ENCODE measurements at places on chromosomes 5 and 9.

DNA sequence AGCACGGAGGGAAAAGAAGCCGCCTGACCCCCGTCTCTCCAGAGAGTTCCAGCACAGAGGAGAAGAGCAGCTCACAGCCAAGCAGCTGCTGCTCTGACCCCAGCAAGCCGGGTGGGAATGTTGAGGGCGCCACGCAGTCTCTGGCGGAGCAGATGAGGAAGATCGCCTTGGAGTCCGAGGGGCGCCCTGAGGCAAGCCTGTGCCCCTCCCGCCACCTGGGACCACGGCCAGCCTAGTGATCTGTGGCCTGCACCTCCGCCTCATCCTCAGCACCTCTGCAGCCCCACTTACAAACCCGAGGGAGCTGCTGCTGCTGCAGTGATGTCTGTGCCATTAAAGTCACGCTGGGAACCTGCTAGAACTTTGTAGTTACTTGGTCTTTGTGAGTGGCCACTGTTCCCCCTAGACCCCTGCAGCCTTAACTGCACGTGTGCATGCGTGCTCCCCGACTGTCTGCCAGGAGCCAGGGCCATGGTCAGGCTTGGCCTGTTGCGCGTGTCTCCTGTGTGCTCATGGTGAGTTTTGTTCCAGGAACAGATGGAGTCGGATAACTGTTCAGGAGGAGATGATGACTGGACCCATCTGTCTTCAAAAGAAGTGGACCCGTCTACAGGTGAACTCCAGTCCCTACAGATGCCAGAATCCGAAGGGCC is 12.5 kb downstream of the SQSTM1 start:
- DNase-seq, result no peak

- DNase-seq, result no peak
Measured at GRCh38 chr9:97593960-97594359, 39.2 kb downstream of the TSTD2 start.

- no peak for DNase-seq
Measured at GRCh38 chr9:7369384-7369821, 430.2 kb downstream of the DMAC1 start.

DNA sequence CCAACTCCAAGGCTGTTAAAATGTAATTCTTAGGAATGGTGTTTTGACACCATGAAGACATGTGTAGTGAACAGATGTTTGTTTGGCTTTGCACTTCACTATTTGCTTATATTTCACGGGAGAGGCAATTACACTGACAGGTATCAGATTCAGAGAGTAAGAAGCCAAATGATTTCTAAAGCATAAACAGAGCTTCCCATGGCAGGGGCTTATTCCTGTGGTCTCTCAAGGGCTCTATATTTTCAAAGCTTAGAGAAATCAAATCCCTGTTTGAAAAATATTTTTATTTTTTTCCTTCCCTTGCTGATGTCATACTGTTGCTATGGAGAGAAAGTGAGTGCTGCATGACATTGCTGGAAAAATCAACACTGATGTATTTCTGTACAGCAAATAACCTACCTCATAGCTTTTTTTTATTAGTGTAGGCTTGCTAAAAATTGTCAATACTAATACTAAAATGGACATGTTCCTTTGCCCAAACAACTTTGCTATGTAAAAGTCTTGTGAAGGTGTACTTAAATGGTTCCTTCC is 161.4 kb downstream of the GIN1 start:
- no peak for DNase-seq

GRCh38 chr9:126624912-126625311 is 11.2 kb downstream of the LMX1B start:
- no peak for DNase-seq

GRCh38 chr9:108811944-108812343 is 43.8 kb downstream of the ACTL7B start:
- no peak for DNase-seq

DNA sequence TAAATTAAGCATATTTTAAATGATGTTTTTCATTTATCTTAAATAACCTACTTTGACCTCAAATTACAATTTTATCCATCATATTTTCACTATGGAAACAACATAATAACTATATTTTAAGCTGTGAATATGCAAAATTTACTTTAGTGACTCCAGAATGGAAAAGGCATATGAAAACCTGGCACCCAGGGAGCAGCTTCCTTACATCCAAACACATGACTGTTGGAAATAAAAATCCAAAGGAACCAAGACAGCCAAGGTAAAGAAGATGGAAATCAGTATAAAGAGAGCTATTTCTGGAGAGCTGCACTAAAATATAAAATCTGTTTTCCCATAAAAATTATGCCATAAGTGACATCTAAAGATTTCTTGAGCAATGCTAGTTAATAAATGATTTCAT is 140.3 kb upstream of the FTMT start:
- DNase-seq, result no peak

- no peak for DNase-seq
Measured at GRCh38 chr9:107487521-107488374, 1.8 kb downstream of the KLF4 start.

DNA sequence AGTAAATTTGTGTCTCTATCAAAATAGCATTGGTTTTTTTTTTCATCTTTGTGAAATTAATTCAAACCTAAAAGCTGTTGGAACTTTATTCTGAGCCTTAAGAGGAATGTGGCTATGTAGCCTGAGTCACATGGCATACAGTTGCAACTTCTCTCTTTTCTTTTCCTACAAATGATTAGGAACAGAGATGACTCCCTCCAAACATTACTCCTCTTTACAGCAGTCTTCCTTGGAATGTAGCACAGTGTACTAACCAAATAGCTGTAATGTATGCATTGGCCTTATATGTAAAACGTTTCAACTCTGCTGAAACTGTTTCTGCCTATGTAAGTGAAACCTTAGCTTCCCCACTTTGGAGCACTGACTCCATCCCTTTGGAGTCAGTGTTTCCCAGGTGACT is 100.9 kb upstream of the MAP1B start:
- DNase-seq, result no peak

GRCh38 chr5:117519957-117520500 is 945.4 kb upstream of the SEMA6A start:
- no peak for DNase-seq

DNA sequence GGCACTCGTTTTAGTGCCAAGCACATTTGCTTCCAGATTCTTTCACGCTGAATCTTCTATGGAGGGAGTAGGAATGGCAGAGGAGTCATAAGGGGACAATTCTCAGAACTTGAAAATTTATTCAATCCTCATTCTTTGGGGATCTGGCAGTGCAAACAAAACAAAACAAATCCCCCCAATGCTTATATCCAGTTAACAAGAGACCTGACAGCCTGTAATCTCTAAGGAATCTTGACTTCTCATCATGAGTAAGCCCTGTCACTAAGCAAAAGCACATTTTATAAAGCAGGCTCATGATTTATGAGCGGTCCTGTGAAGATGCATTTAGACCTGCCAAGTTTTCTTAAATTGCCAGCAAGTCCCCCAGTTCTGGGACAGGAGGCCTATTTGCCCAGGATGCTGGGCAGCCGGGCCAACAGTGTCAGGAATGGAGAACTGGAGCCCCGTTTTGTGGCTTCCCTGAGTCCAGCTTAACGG is 513.9 kb downstream of the CTNND2 start:
- DNase-seq, result no peak

- DNase-seq, result no peak
Measured at GRCh38 chr5:142688281-142688989, 2.5 kb upstream of the FGF1 start.

DNA sequence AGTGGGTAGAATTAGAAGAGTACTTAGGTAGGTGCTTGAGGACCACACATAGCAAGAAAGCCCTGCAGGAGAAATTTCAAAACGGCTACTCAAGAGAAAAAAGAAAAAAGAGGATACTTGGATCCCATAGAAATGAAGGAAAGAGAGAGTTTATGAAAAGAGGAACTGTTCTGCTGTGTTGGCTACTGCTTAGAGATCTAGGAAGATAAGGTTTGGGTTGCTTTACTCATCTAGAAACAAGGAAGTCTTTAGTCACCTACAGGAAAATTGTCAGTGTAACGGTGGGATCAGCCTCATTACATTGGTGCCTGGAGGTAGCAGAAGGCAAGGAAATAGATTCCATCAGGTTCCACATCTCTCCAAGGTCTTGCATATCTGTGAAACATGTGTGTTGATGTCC is 14.8 kb upstream of the C5orf46 start:
- DNase-seq, result peak; percentile 64

- no peak for DNase-seq
Measured at GRCh38 chr9:22389271-22389670, 57.4 kb upstream of the DMRTA1 start.

- DNase-seq, result peak; percentile 68
Measured at GRCh38 chr5:135053278-135053677, 19.2 kb upstream of the PITX1 start.

GRCh38 chr5:40655138-40655537 is 24.6 kb upstream of the PTGER4 start:
- peak; percentile 66 for DNase-seq

GRCh38 chr9:85269811-85270210 is 471.9 kb downstream of the AGTPBP1 start:
- DNase-seq, result no peak

DNA sequence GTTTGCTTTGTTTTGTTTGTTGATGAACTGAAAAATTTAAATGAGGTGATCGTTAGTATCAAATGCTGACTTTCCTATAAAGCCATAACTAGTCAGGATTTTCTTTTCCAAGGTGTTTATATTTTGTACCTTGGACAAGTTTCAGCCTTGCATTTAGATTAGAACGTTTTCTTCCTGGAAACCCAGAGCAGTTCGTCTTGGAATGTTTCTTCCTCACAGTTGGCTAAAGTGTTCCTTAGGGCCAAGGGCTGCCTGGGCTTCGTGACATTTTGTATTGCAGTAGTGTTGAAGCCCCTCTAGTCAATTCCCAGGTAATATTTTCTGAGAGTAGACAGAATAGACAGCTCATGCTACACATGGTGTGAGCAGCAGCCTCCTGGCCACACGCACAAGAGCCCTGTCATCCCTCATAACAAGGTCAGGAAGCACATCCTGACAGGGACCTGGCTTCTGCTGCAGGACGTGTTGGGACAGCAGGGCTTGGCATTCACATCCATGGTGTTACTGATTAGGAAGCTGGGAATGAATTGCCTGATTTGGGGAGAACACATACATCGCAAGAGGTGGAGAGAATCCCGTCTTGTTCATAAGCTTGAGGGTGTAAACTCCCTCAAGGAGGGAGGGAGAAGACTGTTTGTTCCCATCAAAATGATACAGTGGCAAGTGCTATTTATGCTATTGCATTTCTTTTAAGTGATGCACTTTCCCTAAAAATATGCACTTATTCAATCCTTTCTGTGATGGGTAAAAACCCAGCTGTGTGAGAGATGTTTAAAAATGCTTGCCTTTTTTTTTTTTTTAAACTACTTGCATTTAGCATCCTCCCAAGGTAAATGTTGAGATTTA is 31.7 kb downstream of the FUBP3 start:
- no peak for DNase-seq

DNA sequence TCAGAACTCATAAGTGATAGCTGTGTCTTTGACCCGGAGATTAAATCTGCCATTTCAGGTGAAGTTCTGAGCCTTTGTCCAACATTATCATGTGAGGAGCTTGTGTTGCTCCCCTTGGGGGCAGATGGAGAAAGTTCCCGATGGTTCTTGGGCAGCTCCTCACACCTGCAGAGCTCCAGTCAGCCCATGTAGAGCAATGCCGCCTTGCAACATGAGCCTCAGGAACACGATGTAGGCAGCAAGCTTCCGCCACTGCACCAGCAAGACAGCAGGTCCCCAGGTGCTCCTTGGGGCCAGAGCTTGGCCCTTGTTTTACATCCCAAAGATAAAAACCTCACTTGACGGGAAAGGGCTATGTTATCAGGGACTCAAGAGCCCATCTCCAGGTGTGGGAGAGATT is 292.7 kb downstream of the IRX1 start:
- no peak for DNase-seq

GRCh38 chr9:95626885-95627558 is 110.3 kb upstream of the PTCH1 start:
- DNase-seq, result no peak

- DNase-seq, result peak; percentile 73
Measured at GRCh38 chr9:125361837-125362531, 100.4 kb downstream of the GAPVD1 start.

DNA sequence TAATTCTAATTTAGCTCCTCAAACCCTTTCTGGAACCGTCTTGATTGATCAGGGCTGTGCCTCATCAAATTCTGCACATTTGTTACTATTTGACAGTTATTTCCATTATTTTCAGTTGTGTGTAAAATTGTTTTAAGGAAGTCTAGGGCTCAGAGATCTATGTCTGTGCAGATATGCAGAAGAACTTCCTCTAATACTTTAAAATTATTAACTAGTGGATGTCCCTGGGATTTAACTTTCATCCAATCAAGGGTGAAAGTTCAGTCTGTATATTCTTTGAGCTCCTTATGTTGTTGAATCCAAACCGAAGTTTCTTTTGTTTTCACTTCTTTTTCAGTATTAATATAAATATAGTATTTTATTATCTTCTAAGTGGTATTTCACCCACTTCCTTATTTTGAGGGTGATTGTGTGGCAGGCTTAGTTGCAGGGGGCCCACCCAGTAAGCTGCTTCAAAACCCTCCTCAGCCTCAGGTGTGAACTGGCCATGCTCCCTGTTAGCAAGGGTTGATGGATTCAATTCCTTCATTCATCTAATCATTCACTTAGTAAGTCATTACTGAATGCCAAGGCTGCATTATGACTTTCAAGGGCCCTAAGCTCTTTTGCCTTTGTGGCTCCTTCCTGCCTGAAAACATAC is 2.1 kb upstream of the CAMLG start:
- DNase-seq, result peak; percentile 63

DNA sequence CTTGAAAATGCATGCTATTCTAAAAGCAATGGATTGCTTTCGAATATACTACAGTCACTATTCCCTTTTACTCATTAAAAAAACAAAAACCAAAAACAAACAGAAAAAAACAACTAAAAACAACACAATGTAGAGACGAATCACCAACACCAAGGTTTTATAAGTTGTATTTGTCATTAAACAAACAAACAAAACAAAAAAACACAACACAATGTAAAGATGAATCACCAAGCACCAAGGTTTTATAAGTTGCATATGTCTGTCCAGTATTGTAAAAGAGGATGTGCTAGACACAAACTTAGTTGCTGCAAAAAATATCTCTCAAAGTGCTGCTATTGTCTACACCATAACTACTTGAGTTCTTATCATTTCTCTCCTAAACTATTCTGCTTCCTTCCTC is 1269.2 kb downstream of the EFNA5 start:
- DNase-seq, result no peak

DNA sequence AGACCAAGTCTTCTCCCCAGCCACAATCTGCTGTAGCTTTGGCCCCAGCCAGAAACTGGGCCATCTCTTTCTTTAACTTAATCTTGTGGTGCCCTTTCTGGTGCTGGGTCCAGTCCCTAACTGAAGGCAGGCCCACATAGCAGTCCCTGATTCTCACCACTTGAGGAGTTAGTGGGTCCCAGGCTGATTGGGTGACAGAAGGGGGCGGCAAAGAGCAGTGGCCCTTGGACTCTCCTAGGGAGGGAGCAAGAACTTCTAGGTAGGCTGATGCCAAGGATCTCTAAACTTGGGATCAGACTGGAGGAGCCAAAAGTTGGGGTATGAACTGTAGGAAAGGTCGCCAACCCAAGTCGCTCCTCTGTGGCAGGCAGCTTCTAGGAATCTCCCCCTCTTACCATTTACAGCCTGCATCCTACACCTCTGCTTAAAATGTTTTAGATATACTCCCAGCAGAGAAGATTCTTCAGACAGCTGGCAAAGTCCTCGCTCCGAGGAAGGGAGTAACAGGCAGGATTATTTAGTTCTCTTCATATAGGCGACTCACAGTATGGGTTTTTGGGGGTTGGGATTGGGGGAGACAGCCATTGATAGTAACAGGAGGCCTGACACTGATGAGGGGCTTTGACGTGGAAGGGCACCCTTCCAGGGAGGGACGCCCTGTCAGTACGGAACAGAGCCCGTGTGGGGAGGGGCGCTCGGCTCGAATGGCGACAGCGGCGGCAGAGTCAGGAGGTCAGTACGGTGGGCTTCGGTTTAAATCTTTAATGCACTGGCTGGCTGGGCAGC is 2.0 kb upstream of the CCL27 start:
- peak; percentile 90 for DNase-seq

Measured in OCI-M1 (cell line).